ENCODE measurements at places on chromosomes 12 and 14. TPM values are rescaled to one million over a fixed set of nuclear protein-coding genes. Genes with fewer than 3 reads are reported as not detected.

- no peaks in the 10 kb centered on the region for H3K36me3 ChIP-seq
- no peak overlapping the region for H3K4me3 ChIP-seq
- H3K27me3 ChIP-seq = no peaks in the 10 kb centered on the region
- no peak for DNase-seq
- H3K4me1 ChIP-seq = no peaks in the 10 kb centered on the region
These were observed 43.6 kb downstream of the FGD6 start for GRCh38 chr12:95173392-95174251.

- no peak overlapping the region for H3K27ac ChIP-seq
- no peaks in the 10 kb centered on the region for H3K27me3 ChIP-seq
- H3K4me3 ChIP-seq = no peak overlapping the region
- H3K36me3 ChIP-seq = no peaks in the 10 kb centered on the region
These were observed 919.9 kb downstream of the FSCB start for GRCh38 chr14:43587183-43587582.

DNA sequence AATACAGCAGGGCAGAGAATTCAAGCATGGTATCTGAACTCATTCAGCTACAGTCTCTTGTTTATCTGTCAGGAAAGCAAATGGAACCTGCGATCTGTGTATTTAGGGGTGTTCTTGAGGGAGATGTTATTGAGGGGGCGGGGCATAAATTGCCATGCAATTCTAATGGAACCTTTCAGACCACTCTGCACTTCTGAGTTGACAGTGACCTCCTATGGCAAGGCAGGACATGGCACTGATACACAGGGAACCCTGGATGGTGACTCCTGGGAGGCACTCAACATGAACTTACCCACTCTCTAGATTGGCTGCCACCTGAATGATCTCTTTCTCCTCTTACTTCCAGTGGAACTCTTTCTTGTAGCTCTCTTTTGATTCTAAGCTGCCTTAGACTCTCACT is 787.3 kb downstream of the VRK1 start:
- peaks cover 6% of the 10 kb centered on the region for H3K4me1 ChIP-seq
- H3K27me3 ChIP-seq = no peaks in the 10 kb centered on the region
- DNase-seq = no peak
- no peaks in the 10 kb centered on the region for H3K36me3 ChIP-seq
- H3K4me3 ChIP-seq = no peak overlapping the region

- no peak overlapping the region for H3K4me3 ChIP-seq
- no peaks in the 10 kb centered on the region for H3K27me3 ChIP-seq
- H3K27ac ChIP-seq = no peak overlapping the region
- no peaks in the 10 kb centered on the region for H3K36me3 ChIP-seq
- H3K4me1 ChIP-seq = peaks cover 12% of the 10 kb centered on the region
These were observed 82.3 kb downstream of the SPPL3 start for GRCh38 chr12:120821878-120822277.

- no peaks in the 10 kb centered on the region for H3K36me3 ChIP-seq
- no peaks in the 10 kb centered on the region for H3K4me1 ChIP-seq
- H3K4me3 ChIP-seq = no peak overlapping the region
- H3K27ac ChIP-seq = no peak overlapping the region
- H3K27me3 ChIP-seq = no peaks in the 10 kb centered on the region
- DNase-seq = no peak
These were observed 401.7 kb downstream of the TRHDE start for GRCh38 chr12:72673853-72674252.

GRCh38 chr14:97554597-97554996 is 757.4 kb downstream of the VRK1 start:
- no peak overlapping the region for H3K4me3 ChIP-seq
- H3K27me3 ChIP-seq = no peaks in the 10 kb centered on the region
- no peak for DNase-seq
- no peaks in the 10 kb centered on the region for H3K36me3 ChIP-seq
- H3K27ac ChIP-seq = no peak overlapping the region

- H3K27me3 ChIP-seq = no peaks in the 10 kb centered on the region
- H3K27ac ChIP-seq = no peak overlapping the region
- no peaks in the 10 kb centered on the region for H3K4me1 ChIP-seq
- peak; percentile 8 for DNase-seq
- H3K4me3 ChIP-seq = no peak overlapping the region
These were observed 170.6 kb downstream of the OTOGL start for GRCh38 chr12:80269803-80270552.

DNA sequence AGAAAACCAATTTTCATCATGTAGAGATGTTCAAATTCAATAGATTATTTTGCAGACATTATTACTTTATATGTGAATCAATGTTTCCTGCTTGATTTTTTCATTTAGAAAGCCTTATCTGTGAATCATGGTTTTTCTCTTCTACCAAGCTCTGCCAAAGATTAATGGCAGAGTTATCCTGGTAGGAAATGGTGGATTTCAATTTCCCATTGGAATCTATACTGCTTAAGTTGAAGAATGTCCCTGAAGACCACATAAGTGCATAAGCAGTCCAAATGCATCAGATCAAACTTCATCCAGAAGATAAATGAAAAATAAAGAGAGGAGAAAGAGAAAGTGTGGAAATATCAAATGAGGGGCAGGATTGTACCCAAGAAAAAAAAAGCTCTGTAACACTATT is 5.0 kb downstream of the LUM start:
- H3K27ac ChIP-seq = no peak overlapping the region
- no peaks in the 10 kb centered on the region for H3K4me1 ChIP-seq
- no peak for DNase-seq
- H3K4me3 ChIP-seq = no peak overlapping the region
- H3K36me3 ChIP-seq = no peaks in the 10 kb centered on the region
- no peaks in the 10 kb centered on the region for H3K27me3 ChIP-seq

DNA sequence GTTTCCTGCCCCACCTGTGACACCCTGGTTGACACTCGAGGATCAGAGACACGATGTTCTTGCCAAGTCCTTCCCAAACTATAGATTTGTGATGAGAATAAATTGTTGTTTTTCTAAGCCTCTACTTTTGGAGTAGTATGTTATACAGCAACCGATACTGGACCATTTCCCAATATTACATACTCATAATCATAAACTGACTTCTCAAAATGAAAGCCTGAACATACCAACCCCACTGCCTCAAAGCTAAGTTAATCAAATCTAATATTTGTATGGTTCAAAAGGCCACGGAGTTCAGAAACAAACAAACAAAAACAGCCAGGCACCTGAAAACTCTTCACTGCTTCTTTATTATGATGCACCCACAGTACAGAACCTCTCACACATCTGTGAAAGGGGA is 52.3 kb upstream of the GPHB5 start:
- H3K4me3 ChIP-seq = no peak overlapping the region
- H3K27ac ChIP-seq = no peak overlapping the region
- no peaks in the 10 kb centered on the region for H3K27me3 ChIP-seq
- no peaks in the 10 kb centered on the region for H3K4me1 ChIP-seq

DNA sequence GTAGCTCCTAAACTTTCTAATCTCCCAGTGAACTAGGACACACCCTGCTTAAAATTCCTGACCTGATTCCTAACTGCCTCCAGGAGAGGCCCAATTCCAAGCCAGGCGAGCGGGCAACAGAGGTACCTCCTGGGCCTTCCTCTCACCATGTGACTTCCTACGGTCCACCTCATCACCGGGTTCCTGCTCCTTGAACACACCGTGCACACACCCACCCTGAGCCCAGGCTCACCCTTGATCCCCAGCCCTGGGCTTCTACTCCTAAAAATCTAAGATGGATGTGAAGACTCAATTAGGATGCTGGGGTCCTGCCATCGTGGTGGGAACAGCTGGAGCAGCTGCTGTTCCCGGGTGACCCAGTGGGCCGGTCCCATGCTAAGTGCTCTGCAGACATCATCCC is 68.6 kb downstream of the CHGA start:
- peaks cover 12% of the 10 kb centered on the region for H3K36me3 ChIP-seq
- H3K27ac ChIP-seq = no peak overlapping the region
- no peak overlapping the region for H3K4me3 ChIP-seq
- H3K4me1 ChIP-seq = no peaks in the 10 kb centered on the region

Gene RAB5B
- 106 TPM for total RNA-seq

Gene SMOC1
- total RNA-seq = not detected

Gene MGP
- not detected for total RNA-seq

Gene SLC7A8
- total RNA-seq = 2.4 TPM
